ENCODE measurements at places on chromosomes 7 and 10.

- no peak for DNase-seq
These were observed 325.4 kb downstream of the DNAJB6 start for GRCh38 chr7:157662110-157662791.

- DNase-seq = no peak
These were observed 155.8 kb downstream of the MALRD1 start for GRCh38 chr10:19204246-19204917.

- DNase-seq = no peak
These were observed 76.9 kb downstream of the SNX10 start for GRCh38 chr7:26368542-26368941.

DNA sequence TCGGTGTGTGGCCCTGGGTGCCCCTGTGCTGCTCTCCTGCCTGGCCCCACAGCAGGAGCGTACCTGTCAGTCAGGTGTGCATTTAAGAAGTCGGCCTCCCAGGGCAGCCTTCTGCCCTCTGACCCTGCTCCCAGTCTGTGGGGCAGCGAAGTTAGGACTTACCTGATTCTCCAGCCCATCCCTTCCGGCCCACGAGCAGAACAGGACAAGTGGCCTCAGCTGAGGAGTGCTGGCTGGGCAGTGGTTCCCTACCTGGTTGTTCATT lies 24.7 kb downstream of the CTBP2 start:
- DNase-seq = no peak

GRCh38 chr7:112726076-112726475 lies 64.1 kb downstream of the TMEM168 start:
- peak; percentile 5 for DNase-seq

DNA sequence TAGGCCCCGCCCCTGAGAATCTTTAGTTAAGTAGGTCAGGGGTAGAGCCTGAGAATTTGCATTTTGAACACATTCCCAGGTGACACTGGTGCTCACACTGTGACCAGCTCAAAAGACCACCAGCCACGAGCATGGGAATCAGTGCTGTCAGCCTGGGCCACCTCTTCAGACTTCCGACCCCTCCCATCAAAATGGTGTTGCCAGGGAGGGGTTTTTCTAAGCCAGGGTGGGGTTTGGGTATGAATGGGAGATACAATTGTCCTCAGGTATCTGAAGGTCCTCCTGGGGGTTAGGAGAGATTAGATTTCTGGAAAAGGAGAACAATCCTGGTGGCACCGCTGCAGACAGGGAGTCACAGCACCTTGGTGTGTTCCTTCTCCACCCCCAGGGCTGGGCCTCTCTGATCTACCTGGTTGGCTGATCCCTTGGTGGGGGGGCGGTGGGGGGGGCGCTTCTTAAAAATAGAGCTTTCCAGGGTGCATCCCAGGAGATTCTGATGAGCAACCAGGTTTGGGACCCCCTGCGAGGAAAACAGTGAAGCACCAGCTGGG lies 111.5 kb upstream of the ANLN start:
- DNase-seq = no peak
